Kidney (tissue), 22 donors: ENCODE measurements at places on chromosomes 12 and 14.

GRCh38 chr12:68263366-68263765 lies 10.0 kb upstream of the IL22 start:
- no peak for DNase-seq

GRCh38 chr12:77049767-77050353 lies 15.5 kb downstream of the E2F7 start:
- DNase-seq = peak; percentile 74

DNA sequence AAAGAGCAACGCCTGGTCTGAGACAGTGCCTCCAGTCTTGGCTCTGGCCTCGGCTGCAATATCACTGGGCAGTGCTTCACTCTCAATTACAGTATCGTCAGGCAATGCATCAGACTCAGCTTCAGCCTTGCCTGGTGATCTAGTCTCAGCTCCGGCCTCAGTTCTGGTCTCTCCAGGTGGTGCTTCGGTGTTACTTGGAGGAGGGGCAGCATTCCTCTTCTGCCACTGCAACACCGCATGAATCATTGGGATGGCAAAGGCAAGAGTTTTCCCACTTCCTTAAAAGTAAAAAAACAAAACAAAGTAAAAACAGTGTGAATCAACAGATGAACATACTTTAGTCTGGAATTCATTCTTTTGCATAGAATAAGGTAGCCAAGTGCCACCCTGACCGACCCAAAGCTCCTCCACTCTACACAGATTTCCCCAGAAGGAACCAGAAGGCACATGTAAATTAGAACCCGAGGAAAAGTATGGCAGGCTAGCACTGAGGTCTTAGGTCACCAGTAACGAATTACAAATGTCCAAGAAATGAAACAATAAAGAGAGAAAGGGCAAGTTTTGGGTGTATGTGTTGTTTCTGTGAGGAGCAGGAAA lies 18.6 kb downstream of the DDX24 start:
- DNase-seq = no peak

GRCh38 chr12:53530920-53531319 lies 23.6 kb upstream of the NPFF start:
- no peak for DNase-seq

DNA sequence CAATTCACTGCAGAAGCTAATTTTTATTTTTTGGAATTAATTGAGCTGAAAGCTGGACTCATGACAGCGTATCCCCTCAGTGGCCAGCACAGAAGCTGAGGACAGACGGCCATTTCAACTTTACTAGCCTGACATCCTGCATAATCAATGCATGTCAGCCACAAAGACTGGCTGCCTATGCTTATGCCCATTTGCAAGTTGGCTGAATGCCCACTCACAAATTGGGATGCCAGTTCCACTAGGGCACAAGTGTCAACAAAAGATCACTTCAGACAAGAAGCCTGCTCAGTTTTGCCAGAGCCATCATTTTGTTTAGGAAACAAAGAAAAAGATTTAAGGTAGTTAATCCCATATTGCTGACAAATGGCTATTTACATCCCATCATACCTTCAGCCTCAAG lies 417.6 kb downstream of the NOVA1 start:
- no peak for DNase-seq

DNA sequence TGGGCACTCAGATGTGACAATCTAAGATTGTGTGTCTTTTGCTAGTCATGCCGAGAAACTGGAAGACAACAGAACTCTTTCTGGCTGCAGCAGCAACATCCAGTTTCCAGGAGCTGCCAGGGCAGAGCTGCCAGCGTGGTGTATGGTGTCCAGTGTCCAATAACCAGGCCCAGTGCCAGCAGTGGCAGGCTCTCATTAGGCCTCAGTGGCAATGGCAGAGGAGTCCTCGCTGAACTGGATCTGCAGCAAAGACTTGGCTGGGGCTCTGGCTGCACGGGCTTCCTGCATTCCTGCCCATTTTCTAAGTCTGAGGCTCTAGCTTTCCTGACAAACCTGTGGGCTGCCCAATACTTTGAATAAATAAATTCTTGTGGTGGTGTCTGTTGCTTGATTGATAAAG lies 26.2 kb upstream of the PPM1A start:
- no peak for DNase-seq

DNA sequence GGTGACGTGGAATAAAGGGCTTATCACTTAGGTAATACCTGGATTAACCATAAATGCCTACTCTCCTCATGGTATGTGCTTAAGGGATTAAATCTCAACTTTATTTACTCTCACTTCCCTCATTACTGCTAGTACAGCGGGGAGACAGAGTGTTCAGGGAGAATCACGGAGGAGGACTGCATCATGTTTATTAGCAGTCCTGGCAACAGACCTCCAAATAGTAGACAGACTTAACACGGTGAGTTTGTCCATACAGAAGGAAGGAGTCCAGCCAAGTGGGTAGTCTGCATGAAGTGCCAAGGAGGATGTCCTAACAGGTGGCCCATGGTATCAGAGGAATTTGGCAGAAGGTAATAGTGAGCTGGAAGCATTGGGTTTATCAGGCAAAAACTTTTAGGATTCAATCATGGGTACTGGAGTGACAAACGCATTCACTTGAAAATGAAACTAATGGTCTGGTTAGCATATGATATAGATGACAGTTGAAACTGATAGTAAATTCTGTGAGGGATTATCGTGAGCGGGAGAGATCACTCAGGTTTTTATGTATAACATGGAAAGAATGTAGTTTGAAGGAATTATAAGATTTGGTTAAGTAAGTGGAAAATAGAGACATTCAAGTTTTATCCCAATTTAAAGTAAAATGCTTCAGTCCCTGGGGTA lies 471.8 kb downstream of the TMEM117 start:
- no peak for DNase-seq

GRCh38 chr14:74444866-74445265 lies 18.9 kb upstream of the SYNDIG1L start:
- DNase-seq = no peak

DNA sequence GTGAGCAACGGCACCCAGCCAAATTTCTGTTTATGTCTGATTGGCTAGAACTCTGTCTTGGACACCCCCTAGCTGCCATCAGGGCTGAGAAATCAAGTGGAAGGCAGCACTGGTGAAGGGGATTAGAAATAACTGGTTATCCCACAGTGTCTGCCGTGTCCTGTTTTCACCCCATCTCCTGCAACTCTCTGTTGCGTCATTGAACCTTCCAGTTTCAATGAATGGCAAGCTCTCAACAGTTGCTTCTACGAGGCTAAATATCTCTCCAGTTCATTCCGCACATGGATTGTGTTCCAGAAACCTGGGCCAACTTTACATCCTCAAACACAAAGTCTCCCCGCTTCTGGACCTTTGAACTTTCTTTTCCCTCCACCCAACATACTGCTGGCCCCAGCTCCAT lies 173.7 kb downstream of the RBM19 start:
- no peak for DNase-seq

DNA sequence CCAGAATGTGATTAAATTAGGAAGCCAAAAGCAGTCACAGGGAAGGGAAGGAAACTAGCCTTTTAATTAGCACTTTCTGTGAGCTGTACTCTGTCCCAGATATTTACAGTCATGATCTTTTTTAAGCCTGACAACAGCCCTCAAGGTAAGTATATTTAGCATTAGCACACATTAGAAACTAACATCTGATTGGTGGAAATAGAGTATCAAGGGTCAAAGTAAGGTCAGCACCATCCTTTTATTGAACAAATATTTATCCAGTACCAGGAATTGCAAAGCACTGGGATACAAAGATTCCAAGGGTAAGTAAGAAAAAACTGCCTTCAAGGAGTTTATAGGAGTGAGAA lies 28.2 kb downstream of the RPGRIP1 start:
- no peak for DNase-seq

DNA sequence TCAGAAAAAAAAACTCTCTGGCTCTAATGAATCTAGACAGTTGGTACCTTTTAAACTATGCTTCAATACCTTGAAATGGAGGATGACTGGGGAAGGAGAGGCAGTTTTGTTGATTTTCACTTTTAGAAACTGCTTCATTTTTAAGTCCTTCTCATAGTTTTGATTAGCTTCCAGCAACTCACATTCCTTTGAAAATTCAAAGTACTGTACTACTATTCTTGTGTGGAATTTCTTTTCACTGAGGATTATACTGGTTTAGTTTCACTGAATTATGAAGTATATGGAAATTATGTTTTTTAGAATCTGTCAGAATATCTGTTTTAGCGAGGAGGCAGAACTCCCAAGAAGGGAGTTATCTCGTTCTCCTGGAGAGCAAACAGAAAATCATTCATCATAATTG lies 116.3 kb downstream of the TGFB3 start:
- DNase-seq = no peak

DNA sequence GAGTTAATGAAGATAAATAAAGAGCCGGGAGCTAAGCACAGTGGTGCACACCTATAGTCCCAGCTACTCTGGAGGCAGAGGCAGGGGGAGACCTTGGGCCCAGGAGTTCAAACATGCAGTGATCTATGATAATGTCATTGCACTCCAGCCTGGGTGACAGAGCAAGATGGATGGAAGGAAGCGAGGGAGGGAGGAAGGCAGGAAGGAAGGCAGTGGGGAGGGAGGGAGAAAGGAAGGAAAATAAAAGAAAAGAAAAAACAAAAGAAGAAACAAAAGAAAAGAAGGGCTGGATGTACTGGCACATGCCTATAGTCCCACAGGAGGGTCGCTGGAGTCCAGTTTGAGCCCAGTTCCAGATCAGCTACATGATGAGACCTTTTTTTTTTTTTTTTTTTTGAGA lies 19.0 kb upstream of the SP7 start:
- no peak for DNase-seq
